ENCODE measurements at places on chromosomes 2 and 18.
A peak's percentile ranks its signal among the peaks of the same experiment; 100 is the strongest.

- no peak for DNase-seq
Measured at GRCh38 chr2:15092691-15093090, 460.2 kb downstream of the LRATD1 start.

DNA sequence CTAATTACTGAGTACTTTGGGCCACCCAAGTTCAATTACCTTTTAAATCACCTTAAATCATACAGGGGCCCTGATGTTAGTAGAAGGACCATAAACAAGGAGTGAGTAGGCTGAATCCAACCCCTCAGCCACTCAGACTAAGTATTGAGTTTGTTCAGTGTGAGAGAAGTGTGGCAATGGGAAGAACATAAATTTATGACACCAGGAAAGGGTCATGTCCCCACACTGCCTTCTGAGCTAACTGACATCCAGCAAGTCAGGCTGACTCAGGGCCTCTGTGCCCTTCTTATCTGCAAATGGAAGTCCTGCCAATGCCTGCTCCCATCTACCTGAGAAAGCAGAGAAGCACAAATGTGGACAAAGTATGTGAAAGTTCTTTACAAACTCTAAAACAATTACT, 12.9 kb downstream of the PLEKHM3 start:
- no peak for DNase-seq

GRCh38 chr2:160257041-160257742, 57.1 kb upstream of the ITGB6 start:
- DNase-seq, result no peak

DNA sequence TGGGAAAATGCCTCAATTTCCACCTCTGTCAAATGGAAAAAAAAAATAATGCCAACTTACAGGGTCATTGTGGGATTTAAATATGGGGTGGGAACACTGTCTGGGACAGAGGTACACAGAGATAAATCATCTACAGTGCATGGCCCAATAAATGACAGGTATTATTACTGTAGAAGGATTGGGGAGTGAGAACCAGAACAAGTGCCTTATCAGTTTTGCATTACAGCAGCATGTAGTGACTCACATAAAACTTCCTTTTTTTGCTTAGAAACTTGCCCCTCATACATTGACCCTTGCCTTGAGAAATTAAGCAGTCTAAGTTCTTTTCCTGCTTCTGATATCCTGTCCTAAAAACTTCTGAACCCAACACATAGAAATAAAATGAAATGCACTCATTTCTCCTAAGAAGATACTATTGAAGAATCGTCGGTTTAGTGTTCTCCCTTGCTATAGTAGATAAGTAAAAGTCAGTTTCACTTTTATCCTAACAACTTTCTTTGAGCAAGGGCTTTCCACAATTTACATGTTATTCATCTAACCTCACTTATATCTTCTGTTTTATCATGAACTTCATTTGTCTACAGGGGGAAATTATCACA, 121.0 kb upstream of the HAAO start:
- no peak for DNase-seq

DNA sequence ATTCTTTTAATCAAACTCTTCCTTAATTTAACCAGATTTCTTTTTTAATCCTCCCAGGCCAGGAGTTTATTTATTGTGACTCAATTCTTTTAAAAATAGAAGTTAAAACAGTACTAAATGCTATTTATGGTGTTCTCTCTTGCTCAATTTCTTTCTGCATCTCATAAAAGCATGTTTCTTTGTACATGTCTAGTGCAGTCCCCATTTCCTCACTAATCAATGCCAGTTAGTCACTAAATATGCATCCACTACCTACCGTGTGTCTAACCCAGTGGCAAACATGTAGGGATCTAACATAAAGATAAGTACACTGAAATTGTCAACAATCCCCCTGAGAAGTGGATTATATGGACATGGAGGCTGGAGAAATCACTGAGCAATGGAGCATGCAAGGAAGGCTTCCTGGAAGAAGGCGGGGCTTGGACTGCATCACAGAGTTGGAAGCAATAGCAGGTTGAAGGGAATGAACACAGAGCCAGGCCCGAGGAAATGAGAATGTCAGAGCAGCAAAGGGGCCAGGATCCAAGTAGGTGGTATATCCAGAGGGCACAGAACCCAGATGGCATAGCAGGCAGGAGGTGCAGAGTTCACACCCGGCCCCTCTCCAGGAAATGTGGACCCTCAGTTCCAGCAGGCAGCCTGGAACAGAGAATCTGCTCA, 105.3 kb upstream of the FOSL2 start:
- no peak for DNase-seq

GRCh38 chr2:70123051-70123828, 36.0 kb downstream of the PCBP1 start:
- no peak for DNase-seq

- DNase-seq, result no peak
Measured at GRCh38 chr2:231117148-231117547, 7.7 kb downstream of the HTR2B start.

- DNase-seq, result no peak
Measured at GRCh38 chr18:58321986-58322385, 278.0 kb downstream of the NEDD4L start.

GRCh38 chr2:11483806-11484617, 18.1 kb upstream of the E2F6 start:
- no peak for DNase-seq

DNA sequence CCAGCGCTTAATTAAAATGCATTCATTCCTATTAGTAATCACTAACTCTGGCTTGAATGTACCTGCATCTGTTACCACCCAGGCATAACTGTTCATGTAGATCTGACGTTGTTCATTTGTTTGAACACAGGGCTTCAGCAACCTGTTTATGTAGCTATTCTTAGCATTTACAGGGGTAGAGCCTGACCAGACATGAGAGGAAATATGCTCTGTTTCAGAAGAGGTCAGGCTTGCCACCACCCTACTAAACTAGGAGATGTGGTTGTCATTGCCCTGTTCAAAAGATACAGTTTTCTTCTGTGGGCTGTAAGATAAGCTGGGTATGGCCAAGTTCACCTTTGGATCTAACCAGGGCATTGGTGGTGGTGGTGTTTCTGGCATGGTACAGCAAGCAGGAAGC, 8.8 kb downstream of the MGAT5 start:
- DNase-seq, result no peak

DNA sequence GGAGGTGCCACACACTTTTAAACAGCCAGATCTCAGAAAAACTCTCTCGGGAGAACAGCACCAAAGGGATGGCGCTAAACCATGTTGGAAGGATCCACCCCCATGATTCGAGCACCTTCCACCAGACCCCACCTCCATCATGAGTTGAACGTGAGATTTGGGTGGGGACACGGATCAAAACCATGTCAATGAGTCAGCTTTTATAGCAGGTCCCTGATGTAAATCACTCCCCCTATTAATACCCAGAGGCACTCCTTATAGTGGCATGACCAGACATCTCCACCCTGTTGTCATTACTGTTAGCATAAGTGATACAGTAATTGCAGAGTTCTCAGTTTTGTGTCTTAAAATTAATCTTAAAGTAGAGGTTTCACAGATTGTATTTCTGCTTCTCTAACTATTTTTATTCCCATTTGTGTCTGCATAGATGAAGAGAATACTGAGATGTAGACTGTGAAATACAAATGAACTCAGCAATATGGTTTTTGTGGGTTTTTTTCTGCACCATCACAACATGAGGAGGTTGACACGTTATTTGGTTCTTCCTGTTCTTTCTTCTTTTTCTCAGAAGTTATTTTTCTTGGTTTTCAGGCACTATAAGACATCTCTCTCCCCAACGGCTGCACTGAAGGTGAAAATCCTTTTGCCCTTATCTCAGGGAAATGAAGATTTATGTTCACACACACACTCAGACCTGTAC, 218.2 kb downstream of the ARL4C start:
- DNase-seq, result no peak

- DNase-seq, result no peak
Measured at GRCh38 chr2:36337354-36337753, 18.2 kb upstream of the CRIM1 start.

GRCh38 chr2:223865124-223865523, 27.7 kb upstream of the AP1S3 start:
- DNase-seq, result no peak

DNA sequence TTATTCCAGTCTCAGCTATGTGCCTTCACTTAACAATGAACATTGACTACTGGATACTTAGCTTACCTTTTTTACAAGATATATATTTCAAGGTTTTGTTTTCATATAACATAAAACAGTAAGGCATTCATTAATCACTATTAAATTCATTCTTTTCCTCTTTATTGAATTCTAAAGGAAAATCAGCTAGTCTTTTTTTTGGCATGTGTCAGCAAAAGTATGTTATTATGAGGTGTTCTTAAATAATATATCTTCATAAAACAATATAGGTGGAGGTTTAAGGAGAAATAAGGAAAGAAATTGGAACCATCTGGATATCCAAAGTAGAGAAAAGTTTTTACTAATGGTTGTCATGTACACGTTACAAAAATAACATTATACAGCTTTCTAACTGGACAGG, 472.6 kb downstream of the ARHGAP15 start:
- DNase-seq, result no peak

DNA sequence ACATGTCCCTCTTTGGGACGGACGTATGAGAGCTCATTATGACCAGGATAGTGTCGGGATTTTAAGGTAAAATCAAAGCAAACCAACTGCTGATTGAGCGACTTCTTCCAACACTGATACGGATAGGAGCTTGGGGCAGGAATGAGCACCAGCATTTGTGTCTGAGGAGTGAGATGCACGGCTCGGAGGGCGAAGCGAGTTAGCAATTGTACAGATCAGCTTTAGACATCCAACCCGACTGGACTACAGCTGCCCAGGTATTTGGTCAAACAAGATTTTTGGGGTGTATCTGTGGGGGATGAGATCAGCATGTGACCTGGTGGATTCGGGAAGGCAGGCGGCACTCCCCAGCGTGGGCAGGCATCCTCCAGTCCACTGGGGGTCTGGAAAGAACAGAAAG, 76.1 kb downstream of the NDUFA10 start:
- no peak for DNase-seq

GRCh38 chr2:199895406-199895805, 15.7 kb upstream of the C2orf69 start:
- DNase-seq, result no peak

DNA sequence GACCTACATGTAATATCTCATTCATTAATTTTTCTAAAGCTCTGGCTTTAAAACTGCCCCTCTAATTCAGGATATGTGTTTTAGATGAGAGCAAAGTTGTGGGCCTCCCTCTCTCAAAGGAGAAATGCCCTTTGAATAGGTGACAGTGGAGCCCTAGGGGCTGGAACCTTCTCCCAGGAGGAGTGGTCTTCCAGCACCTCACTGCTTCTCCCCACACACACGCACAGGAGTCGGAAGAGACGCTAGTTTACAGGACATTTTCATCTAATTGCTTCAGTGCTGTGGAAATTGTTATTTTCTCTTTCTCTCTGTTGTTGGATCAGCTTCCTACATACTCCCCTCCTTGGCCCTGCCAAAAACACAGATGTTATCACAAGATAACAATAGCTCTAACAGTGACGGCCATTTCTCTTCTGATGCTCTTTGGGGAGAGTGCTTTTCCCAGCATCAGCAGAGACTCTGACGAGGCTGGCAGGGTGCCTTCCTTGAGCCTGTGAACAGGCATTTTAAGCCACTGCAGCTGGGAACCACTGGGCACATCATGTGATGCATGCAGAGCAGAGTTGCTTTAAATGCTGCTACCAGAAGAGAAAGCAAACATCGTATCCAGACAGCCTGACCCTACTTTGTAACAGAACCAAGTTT, 209.4 kb upstream of the SP5 start:
- no peak for DNase-seq

DNA sequence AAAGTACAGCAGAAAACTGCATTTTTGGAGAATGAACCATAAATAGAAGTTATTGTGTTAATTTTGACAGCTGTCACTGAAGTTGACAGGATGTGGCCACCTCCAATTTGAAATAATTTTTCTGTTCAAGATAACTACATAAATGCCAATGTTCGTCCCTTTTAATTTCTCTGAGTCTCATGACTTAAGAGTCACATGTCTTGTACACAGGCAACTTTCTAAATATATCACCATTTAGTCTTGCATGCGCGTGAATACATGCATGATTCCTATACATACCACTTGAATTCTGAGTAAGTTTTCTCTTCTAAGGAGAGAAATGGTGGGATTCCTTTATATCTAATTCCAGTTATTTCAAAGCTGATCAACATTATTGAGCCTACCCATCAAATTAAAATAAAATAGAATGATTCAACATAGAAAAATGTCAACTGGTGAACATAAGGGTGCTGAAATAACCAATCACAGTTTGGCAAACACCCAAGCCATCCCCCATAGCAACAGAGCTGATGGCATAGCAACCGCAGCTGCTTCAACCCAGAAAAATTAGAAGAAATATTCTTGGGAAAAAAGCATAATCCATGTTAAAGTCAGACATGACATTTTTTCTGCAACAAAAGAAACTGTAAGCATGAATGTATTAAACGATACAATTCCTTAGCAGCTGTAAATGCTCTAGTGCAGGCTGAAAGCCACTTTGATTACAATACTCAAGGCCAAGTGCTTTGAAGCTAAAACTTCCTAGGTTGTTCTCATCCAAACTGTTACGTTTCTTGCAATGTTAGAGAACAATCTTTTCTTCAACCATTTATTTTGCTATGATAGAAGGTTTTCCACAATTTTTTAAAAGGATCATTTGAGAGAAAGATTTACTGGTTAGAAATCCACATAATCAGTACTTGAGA, 282.7 kb downstream of the DLGAP1 start:
- no peak for DNase-seq

DNA sequence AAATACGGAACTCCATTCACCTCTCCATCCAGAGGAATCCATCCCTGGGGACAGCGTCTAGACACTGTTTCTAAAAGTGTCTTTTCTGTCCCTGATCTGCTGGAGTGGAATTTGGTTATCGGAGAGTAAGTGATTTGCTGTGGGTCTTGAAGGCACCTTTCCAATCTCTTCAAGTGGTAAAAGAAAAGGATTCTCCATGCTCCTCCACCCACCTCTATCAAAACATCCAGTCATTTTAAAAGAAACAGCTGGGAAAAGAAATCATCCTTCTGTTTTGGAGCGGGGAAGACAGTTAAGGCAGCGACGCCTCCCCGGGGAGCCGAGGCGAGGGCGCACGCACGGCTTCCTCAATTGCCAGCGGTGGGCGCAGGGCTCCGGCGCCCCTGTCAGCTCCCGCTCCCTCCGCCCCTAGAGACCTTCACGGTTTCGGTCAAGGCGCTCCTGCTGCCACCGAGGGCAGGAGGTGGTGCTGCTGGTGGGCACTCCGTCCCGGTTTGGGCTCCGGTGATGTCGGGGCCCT, 547 bp downstream of the SLC35F5 start:
- peak; percentile 39 for DNase-seq

DNA sequence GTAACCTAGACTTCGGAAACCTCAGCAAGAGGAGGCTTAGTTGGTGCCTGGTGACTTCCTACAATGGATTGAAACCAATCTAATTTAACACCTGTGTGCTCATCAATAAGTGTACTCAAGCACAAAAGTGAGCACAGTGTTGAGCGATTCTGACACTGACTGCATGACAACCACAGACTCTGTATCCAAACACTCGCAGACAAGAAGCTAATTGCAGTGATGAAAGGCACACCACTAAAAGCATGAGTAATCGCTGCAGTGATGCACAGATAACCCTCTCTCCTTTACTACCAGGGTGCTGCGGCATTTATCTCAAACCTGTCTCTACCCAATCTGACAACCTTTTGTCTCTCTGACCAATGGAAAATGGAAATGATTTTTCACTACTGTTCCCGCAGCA, 168.1 kb downstream of the AFF3 start:
- no peak for DNase-seq

- no peak for DNase-seq
Measured at GRCh38 chr2:69046221-69046662, 33.3 kb downstream of the ANTXR1 start.

- no peak for DNase-seq
Measured at GRCh38 chr2:16475986-16476567, 189.6 kb downstream of the CYRIA start.

- DNase-seq, result no peak
Measured at GRCh38 chr2:28695245-28695647, 56.4 kb upstream of the PPP1CB start.

All from stimulated activated CD8-positive, alpha-beta memory T cell treated with anti-CD3 and anti-CD28 coated beads, Interleukin-2, amount 100 ng/mL, for 48 hours (primary cell).